CD4-positive, alpha-beta T cell treated with Interleukin-15 for 4 hours (primary cell): ENCODE measurements at places on chromosomes 12 and 14.

DNA sequence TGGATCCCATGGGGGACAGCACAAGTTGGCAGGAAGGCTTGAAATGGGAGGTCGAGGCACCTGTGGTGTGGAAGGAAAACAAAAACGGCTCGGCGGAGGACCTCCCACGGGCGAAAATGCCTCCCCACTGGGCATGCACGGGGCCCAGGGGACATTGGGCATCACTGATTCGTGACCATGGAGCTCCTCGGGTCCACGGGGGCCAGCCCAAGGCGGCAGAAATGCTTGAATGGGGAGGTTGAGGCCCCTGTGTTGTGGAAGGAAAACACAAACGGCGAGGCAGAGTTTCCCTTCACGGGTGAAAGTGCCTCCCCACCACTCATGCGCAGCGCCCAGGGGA lies 376.0 kb downstream of the ALG10 start:
- no peak for DNase-seq

DNA sequence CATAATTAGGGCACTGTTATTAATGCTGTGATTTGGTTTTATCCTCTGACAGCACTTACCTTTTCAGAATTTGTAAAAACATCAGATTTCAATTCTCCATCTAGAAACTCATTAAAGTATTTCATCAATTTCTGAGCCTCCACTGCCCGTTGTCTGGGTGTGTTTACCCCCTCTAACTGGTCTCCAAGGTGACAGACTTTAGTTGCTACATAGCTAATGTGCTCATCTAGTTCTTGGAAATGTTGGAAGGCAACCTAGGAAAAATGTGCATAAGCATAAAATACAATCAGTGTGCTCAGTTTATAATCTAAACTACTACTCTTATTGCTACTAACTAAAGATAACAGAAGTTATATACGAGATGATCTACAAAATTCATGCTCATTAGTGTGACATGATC lies 24.6 kb downstream of the EXOC5 start:
- DNase-seq: no peak

DNA sequence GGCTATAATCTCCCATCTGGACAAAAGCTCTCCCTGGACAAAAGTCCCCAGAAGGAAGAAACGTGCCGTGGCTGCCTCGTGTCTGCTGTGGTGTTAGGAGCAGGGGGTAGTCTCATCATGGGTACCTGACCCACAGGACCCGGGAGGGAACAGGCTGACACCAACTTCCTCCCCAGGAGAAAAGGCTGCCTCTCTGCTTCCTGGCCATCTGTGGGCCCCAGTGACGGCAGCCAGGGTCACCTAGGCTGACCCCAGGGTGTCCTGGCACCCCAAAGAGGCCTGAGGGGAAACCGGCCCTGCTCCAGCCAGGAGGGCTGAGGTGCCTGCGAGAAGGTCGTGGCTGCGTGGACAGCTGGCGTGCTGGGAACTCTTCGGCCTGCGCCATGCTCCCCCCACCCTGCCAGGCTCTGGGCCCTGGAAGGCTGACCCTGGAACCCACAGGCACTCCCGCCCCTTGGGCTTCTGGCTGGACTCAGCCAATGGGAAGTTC lies 133.9 kb downstream of the RFLNA start:
- DNase-seq: no peak

DNA sequence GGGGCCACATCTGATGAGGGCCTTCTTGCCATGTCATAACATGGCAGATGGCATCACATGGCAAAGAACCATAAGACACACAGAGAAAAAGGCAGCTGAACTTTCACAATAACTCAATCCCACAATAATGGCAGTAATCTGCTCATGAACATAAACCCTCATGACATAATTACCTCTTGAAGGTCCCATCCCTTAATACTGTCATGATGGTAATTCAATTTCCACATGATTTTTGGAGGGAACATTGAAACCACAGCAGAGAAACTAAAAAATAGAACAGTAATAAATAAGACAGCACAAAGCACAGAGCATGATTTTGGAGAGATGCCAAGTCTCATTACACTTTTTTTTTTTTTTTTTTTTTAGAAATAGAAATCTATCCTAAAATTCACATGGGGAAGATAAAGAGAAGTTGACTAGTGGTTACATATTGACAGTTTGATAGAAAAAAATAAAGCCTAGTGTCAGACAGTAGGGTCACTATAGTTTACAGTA lies 61.8 kb upstream of the ATF7IP start:
- DNase-seq: no peak

GRCh38 chr14:86541972-86542371 lies 1012.0 kb downstream of the FLRT2 start:
- DNase-seq: no peak

GRCh38 chr14:105528586-105529318 lies 2.4 kb downstream of the TMEM121 start:
- DNase-seq: no peak

GRCh38 chr14:65620195-65620594 lies 207.7 kb downstream of the FUT8 start:
- DNase-seq: no peak

- no peak for DNase-seq
These were observed 20.3 kb upstream of the ADGRD1 start for GRCh38 chr12:130933269-130933995.

- DNase-seq: peak; percentile 25
These were observed 79.5 kb downstream of the ARMH4 start for GRCh38 chr14:58072288-58073071.

DNA sequence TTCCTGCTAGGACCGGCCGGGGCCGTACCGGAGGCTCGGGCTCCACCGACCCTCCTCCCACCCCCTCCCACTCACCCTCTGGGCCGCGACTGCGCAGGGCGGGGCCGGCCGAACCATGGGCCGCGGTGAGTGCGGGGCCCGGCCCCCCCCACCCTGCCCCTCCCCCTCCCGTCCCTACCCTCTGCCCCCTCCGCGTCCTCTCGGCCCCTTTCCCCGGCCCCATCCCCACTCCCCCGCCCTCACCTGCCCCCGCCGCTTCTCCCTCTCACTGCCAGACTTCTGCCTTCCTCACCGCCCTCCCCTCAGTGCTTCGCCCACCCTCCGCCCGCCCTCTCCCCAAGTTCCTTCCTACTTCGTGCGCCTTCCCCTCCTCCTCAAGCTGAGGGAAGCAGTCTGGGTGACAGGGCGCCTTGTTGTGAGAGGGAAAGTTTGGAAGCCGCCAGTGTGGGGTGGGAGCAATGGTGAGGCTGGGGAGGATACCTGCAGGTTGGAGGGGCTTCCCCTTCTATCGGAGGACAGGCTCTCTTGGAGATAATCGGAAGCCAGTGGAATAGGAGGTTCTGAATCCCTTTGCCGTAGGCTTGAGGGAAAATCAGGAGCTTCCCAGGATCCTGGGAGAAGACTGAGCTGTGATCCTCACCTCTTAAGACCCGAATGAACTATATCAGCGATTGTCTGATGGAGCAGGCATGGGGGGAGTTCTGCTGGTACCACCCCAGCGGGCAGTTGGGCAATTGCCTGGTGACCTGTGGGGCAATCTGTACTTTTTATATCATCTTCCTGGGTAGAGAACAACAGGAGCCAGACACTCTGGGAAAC lies 472 bp downstream of the MBD6 start:
- DNase-seq: peak; percentile 36

- no peak for DNase-seq
These were observed 47.0 kb upstream of the OR6J1 start for GRCh38 chr14:22691171-22691570.

DNA sequence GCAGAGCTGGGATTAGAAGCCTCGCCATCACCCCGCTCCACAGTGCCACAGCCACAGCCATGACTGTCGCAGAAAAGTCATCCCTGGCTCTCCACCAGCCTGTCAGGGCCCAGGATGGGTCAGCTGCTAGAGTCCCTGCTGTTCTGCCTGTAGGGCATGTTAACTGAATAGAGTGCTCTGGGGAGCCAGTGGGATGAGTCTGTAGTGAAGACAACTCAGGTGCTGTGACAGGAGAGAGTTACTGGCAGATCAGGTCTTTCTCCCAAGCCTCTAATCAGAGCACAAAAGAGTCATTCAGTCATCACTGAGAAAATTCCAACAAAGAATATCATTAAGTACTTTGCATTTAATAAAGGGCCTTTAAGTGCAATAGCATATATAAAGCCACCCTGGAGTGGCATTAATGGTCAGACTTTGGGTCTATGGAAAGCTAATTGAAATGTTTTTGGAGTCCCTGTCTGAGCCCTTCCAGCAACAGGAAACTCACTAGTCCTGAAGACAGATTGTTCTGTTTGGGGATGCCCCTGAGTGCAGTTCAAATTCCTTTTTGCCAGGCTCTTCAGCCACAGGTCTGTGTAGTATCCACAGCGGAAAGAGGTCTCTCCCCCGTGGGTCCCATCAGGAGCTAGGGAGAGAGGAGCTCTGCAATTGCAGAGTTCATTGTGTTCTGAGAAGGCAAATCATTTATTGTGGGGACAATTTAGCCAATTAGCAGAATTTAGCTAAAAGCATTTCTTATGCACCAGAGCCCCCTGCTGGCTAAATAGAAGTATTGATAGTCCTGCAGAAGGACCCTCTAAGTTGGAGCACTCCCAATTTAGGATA lies 45.2 kb upstream of the C14orf132 start:
- peak; percentile 45 for DNase-seq

- no peak for DNase-seq
These were observed 23.8 kb upstream of the FICD start for GRCh38 chr12:108491256-108491655.

- peak; percentile 62 for DNase-seq
These were observed 28.6 kb downstream of the TMEM30B start for GRCh38 chr14:61252369-61253063.

GRCh38 chr12:49288412-49288853 lies 6.5 kb upstream of the PRPH start:
- DNase-seq: peak; percentile 77

GRCh38 chr12:103886195-103886797 lies 43.9 kb upstream of the HSP90B1 start:
- DNase-seq: no peak

DNA sequence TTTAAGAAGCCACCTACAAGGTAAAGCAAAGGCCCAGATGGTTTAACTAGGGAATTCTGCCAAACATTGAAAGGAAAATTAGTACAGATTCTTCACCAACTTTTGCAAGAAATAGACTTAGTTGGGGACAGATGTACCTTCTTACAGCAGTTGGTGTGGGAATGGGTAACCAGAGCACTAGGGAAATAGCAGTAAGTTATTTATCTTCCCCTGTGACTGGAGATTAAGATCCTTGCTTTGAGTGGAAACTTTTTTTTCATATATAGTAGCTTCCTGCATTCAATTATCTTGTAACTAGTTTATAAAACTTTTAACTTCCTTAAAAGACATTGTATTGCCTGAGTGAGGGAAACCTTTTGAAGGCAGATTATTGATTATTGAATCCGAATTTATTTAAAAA lies 44.2 kb downstream of the ARID2 start:
- no peak for DNase-seq

DNA sequence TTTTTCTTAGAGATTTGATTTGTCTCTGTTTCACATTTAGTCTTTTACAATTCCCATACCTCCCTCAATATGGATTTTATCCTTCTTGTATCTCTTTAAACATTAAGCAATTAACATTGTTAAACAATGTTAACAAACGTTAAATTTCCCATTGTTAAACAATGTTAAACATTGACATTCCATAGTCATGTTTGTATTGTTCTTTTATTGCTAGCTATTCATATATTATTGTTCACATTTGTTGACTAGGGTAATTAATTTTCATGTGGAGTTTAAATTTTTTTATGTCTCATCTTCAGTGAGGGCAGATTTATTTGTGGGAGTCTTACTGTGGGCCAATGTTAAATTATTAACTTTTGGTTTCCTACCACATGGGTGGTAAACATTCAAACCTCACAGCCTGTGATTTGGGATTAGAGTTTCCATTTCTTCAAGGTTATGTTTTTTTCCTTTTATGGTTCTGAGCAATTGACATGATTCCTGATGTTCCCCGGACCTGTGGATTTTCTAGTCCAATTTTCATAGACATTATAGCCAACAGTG lies 294.3 kb downstream of the ALG10B start:
- DNase-seq: no peak

GRCh38 chr12:18810537-18811253 lies 72.8 kb downstream of the CAPZA3 start:
- DNase-seq: no peak

DNA sequence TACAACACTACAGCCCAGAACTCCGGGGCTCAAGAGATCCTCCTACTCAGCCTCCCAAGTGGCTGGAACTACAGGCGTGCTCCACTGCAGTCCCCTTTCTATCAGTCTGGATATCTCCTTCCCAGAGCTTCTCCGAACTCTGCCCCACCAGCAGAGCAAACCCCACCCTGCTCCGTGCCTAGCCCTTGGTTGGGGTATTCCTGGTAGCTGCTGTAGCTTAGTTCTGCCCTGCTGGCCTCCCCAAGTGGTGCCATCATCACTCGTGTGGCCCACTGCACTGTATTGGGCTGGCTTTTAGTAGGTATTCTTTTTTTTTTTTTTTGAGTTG lies 9.5 kb downstream of the HSP90AA1 start:
- DNase-seq: no peak

DNA sequence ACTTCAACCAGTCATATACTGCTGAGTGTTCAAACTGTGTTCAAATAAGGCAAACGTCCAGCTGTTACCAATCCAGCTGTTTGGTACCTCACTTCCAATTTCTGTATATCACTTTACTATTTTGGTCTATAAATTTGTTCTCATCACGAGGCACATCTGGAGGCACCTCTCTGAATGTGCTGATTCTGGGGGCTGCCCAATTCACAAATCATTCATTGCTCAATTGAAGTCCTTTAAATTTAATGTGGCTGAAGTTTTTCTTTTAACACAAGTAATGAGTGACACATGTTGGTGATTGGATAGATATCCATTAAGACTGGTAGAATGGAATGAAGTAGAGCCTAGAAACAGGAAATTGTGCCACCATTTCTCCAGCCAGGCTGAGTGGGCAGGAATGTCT lies 617.0 kb upstream of the TMEM132C start:
- DNase-seq: no peak

- DNase-seq: no peak
These were observed 164.9 kb upstream of the SLC38A2 start for GRCh38 chr12:46537387-46537955.

DNA sequence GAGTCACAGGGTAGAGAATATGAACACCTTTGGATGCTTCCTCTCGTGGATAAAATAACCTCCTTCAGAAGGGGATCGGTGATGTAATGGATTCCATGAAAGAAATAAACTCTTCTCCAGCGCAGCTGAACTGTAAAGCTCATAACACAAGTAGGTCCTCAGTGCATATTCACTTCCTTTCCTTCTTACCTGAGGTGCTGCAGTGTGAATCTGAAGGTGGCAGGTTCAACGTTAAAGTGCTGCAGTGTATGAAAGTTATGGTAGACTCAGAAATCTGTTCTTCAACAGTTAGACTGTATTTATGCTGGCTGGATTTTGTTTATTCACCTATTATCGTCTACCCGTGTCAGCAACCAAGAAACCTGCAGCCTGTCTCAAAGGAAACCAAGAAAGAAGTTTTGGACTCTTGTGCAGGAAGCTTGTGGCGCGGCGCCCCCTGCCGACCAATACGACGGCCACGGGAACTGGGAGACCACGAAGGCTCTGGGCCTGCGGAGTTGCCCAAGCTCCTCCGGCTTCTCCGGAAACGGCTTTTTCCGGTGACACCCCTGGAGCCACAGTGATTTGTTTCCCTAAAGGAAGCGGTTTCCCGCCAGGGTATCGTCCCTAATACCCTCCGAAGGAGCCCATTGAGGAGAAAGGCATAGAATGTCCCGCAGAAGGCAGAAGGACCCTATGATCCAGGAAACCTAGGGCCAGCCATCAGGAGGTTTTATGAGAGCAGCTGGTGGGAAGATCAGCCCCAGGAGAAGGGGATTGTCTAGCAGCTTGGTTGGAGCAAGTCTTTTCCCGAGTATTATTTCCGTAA lies 17.6 kb upstream of the RNASE3 start:
- DNase-seq: peak; percentile 72

- no peak for DNase-seq
These were observed 336.1 kb downstream of the BCL11B start for GRCh38 chr14:98935921-98936320.

- no peak for DNase-seq
These were observed 5.1 kb downstream of the PCK2 start for GRCh38 chr14:24098927-24099813.
